ENCODE measurements at places on chromosomes 16 and 17. TPM values are rescaled to one million over a fixed set of nuclear protein-coding genes. Genes with fewer than 3 reads are reported as not detected.

- H3K36me3 ChIP-seq, result peaks cover 5% of the 10 kb centered on the region
- peak overlapping the region; percentile 32 for H3K27ac ChIP-seq
- no peak for DNase-seq
- H3K27me3 ChIP-seq, result no peaks in the 10 kb centered on the region
- H3K4me3 ChIP-seq, result no peak overlapping the region
- peaks cover 16% of the 10 kb centered on the region for H3K4me1 ChIP-seq
Measured at GRCh38 chr17:8160741-8161221, 2.0 kb downstream of the VAMP2 start.

DNA sequence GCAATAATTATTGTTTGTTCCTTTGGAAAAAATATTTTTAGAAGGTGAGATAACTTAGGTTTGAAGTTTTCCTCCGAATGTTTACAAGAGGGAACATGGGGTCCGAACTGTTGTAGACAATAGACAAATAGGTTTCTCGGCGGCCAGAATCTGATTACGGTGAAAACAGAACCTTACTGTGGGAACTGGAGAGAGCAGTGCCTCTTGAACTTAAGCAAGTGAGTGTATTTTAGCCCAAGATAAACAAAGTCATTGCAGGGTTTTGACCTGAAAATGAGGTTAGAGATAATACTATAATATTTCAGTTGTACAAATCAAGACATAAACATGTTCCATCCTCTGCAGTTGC, 134.7 kb downstream of the ABCA8 start:
- no peak for DNase-seq
- H3K27ac ChIP-seq, result peak overlapping the region; percentile 85
- no peaks in the 10 kb centered on the region for H3K36me3 ChIP-seq
- no peak overlapping the region for H3K4me3 ChIP-seq
- no peaks in the 10 kb centered on the region for H3K27me3 ChIP-seq

Gene SOX8
- 9.2 TPM for total RNA-seq

- no peak for DNase-seq
- H3K27me3 ChIP-seq, result no peaks in the 10 kb centered on the region
- H3K27ac ChIP-seq, result no peak overlapping the region
- H3K4me3 ChIP-seq, result no peak overlapping the region
- H3K36me3 ChIP-seq, result no peaks in the 10 kb centered on the region
- no peaks in the 10 kb centered on the region for H3K4me1 ChIP-seq
Measured at GRCh38 chr17:4764595-4764994, 7.1 kb upstream of the TM4SF5 start.

DNA sequence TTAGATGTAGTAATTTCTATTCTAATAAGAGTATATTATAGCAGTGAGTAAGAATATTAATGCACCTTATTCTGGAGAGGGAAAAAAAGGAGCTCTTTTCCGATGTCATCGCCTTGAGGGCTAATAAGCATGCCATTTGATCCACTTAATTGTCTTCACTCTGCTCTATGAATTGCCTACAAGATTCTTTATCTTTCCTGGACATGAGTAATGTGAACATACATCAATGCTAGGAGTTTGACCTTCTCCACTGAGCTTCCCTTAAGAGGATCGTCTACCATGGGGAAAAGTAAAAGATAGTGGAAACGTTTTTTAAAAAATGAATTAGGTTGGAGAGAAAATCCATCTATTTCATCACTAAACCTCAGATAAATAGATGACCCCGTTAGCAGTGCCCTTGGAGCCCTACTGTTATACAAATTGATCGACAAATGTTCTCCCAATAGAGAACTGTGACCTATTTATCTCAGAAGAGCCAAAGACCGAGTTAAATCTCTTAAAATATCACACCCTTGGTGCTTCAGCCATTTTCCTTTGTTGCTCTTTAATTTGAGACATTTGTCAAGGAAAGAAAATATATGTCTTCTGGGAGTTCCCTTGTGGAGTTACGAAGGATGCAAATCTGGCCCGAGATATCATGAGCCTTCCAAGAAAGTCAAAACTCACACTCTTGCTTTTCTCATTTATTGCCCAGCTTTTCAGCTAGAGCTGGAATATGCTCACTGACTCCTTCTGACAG, 898.5 kb downstream of the KCNJ2 start:
- H3K36me3 ChIP-seq, result no peaks in the 10 kb centered on the region
- H3K4me3 ChIP-seq, result no peak overlapping the region
- H3K27me3 ChIP-seq, result no peaks in the 10 kb centered on the region
- no peak for DNase-seq
- H3K27ac ChIP-seq, result no peak overlapping the region
- no peaks in the 10 kb centered on the region for H3K4me1 ChIP-seq

DNA sequence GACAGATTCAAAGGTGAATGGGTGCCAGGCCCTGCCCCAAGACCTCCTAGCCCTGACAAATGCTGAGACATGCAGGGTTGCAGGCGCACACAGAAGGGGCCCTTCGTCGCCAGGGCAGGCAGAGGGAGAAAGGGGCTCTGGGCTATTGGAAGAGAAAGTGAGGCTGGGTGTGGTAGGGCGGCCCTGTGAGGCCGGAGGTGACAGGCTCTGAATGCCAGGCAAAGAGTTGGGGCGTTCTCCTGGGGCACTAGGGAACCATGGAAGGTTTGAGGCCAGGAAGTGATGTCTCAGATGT, 26.4 kb upstream of the NXPH3 start:
- no peaks in the 10 kb centered on the region for H3K4me1 ChIP-seq
- H3K27me3 ChIP-seq, result no peaks in the 10 kb centered on the region
- H3K4me3 ChIP-seq, result no peak overlapping the region
- no peak overlapping the region for H3K27ac ChIP-seq
- H3K36me3 ChIP-seq, result no peaks in the 10 kb centered on the region
- DNase-seq, result no peak

GRCh38 chr16:9499941-9500593, 408.6 kb downstream of the HAPSTR1 start:
- H3K27me3 ChIP-seq, result no peaks in the 10 kb centered on the region
- H3K27ac ChIP-seq, result no peak overlapping the region

Gene SCARF1
- 7.6 TPM for total RNA-seq

Gene KRT27
- not detected for total RNA-seq

Gene SLC52A1
- total RNA-seq, result not detected

Gene HBZ
- not detected for total RNA-seq

DNA sequence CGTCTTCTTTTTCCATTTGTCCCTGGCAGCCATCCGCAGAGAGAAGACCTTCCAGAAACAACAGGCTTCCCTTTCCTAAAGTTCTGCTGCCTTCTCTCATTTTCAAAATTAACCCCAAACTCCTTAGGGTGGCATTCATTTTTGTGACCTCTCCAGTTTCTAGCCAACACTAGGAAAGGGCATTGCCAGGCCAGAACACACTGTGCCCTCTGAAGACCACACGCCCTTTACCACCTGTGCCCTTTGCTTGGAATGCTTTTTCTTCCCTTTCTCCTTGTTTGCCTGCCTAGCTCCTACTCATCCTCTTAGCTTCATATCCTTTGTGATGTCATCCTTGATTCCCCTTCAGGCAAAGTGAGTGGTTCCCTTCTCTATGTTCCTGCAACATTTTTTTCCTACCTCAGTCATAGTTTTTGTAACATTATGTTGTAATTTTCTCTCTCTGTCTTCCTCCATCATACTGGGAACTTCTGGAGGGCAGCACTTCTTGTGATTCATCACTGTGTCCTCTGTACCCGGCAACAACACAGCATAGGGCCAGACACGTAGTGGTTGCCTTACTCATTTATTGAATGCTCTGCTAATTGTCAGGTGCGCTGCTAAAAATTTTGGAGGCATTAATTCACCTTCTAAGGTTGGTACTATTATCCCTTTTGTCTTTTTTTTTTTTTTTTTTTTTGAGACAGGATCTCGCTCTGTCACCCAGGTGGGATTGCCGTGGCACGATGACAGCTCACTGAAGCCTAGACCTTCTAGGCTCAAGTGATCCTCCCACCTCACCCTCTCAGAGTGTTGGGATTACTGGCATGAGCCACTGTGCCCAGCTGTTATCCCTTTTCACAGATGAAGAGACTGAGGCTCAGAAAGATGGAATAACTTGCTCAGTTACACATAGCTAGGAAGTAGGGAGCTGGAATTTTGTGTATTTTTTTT, 1.0 kb downstream of the KAT8 start:
- peak overlapping the region; percentile 94 for H3K27ac ChIP-seq
- peak overlapping the region; percentile 96 for H3K4me3 ChIP-seq
- H3K36me3 ChIP-seq, result peaks cover 23% of the 10 kb centered on the region

Gene TMEM220
- 0.15 TPM for total RNA-seq

GRCh38 chr16:82535262-82535661, 91.5 kb upstream of the CDH13 start:
- no peaks in the 10 kb centered on the region for H3K27me3 ChIP-seq
- H3K4me1 ChIP-seq, result no peaks in the 10 kb centered on the region
- DNase-seq, result no peak
- H3K36me3 ChIP-seq, result no peaks in the 10 kb centered on the region
- no peak overlapping the region for H3K4me3 ChIP-seq

GRCh38 chr17:29057361-29057760, 14.4 kb downstream of the PIPOX start:
- no peaks in the 10 kb centered on the region for H3K27me3 ChIP-seq
- H3K27ac ChIP-seq, result no peak overlapping the region
- no peaks in the 10 kb centered on the region for H3K36me3 ChIP-seq
- no peak for DNase-seq
- H3K4me3 ChIP-seq, result no peak overlapping the region
- H3K4me1 ChIP-seq, result peaks cover 22% of the 10 kb centered on the region

DNA sequence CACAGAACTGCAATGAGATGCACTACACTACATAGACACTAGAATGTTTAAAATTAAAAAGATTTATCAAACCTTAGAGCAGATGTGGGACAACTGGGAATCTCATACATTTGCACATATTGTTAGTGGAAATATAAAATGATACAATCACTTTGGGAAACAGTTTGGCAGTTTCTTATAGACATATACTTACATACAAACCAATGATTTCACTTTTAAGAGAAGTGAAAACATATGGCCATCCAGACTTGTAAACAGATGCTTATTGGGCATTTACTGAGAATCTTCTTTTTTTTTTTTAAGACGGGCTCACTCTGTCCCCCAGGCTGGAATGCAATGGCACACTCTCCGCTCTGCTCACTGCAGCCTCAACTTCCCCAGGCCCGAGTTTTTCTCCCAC, 50.1 kb downstream of the AXIN2 start:
- H3K36me3 ChIP-seq, result no peaks in the 10 kb centered on the region
- H3K4me3 ChIP-seq, result no peak overlapping the region
- H3K27me3 ChIP-seq, result no peaks in the 10 kb centered on the region
- H3K27ac ChIP-seq, result no peak overlapping the region
- peaks cover 6% of the 10 kb centered on the region for H3K4me1 ChIP-seq

Gene ITGB3
- 11.8 TPM for total RNA-seq

GRCh38 chr16:24734382-24734781, 4.9 kb downstream of the TNRC6A start:
- DNase-seq, result peak; percentile 35
- no peak overlapping the region for H3K4me3 ChIP-seq
- H3K27me3 ChIP-seq, result no peaks in the 10 kb centered on the region
- H3K4me1 ChIP-seq, result peaks cover 19% of the 10 kb centered on the region
- H3K36me3 ChIP-seq, result no peaks in the 10 kb centered on the region

DNA sequence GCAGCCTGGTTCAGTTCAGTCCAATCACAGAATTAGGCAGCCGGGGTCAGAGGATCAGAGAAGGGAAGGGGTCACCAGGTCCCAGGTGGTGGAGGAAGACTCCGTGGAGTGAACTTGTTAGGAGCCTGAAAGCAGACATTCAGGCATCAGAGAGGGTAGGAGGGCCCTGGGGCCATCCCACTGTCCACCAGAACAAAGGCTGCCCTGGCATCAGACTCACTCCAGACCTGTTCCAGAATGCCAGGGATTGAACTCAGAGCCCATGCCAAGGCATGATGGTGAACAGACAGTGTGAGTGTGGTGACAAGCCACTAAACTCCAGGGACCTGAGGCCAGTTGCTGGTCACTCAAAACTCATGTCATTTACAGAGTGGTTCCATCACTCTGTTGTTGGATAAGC, 37.6 kb downstream of the B4GALNT2 start:
- H3K4me3 ChIP-seq, result no peak overlapping the region
- H3K4me1 ChIP-seq, result no peaks in the 10 kb centered on the region
- H3K27ac ChIP-seq, result no peak overlapping the region
- no peak for DNase-seq
- H3K27me3 ChIP-seq, result peaks cover 20% of the 10 kb centered on the region

Gene IGFALS
- 1.2 TPM for total RNA-seq

DNA sequence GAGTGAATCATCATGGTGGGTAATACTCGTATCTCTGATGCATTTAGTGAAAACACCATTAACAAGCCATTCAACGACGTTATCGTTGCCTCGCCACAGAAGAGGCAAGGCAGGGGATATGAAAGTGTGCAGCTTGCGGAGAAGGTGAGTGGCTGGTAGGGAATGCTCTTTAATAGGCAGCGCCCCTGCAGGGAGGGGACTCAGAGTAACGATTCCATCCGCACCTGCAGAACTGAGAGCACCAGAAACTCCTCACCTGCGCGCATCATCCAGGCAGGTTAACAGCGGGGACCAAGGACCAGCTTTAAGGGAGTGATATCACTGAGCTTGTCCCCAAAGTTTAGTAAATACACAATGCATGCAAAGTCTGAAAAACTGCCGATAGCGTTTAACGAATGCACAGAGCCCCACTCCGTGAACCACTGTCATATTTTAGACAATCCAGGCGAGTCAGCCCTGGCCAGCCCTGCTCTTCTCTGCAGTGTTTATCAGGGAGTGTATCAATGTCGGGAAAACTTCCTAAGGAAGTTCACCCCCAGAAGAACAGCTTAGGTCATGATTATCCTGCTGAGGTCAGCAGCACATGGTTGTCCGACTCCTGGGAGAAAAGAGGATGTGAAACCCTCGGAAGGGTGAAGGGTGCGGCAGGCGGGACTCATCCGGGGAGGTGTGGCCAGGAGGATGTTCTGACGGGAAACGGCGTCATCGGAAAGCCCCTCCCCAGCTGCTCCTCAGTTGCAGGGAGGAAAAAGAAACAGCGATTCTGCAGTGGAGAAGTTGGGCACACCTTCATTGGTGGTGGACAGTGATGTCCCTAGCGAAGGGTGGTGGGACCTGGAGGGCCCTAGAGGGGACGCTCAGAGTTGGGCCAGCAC, 68.5 kb upstream of the DNAH17 start:
- H3K27ac ChIP-seq, result no peak overlapping the region
- H3K4me3 ChIP-seq, result no peak overlapping the region
- DNase-seq, result peak; percentile 72
- no peaks in the 10 kb centered on the region for H3K27me3 ChIP-seq

DNA sequence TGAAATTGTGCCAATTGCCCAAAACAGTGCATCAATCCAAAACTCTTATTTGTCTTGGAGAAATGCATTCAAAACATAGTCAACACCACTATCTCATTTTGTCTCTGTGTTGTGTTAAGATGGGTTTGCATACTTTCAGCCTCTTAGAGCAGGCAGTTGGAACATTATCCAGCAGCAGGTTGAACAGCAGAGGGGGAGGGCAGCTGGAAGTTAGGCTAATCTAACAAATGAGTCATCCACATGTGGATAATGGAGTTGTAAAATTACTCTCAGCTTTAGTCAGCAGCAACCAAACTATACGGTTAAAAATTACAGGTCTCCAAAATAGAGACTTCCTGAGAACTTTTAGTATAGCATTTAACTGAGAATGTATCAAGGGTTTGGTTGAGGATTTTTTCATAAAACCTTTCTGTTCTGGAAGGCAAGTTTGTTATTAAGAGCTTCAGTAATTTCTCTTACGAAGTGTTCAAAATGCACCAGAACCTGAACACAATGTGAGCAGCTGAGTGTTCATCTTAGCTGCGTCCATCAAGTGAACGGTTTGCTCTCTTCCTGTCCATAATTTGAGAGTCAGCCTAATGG, 46.3 kb downstream of the PRKCA start:
- no peaks in the 10 kb centered on the region for H3K27me3 ChIP-seq
- H3K27ac ChIP-seq, result peak overlapping the region; percentile 13
- H3K36me3 ChIP-seq, result no peaks in the 10 kb centered on the region
- DNase-seq, result peak; percentile 53

Data from cardiac muscle cell (in vitro differentiated cells and primary cell).